ENCODE measurements at places on chromosomes 1 and 21.
A peak's percentile ranks its signal among the peaks of the same experiment; 100 is the strongest.

DNA sequence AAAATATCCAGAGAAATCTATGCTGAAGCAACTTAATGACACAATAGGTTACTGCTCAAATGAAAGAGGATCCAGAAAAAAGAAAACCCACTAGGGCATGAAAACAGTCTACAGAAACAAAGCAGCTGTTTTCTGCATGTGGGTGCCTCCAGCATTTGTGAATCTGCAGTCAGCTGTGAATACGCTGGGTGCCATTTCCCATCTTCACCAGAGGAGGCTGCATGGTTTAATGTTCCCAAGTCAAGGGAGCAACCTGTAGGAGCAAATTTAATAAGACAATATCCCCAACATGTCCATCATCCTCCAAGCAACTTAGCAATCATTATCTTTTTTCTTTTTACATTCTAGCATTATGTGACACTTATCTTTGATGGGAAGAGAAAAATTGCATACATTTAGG, 396.6 kb downstream of the BRINP2 start:
- DNase-seq = peak; percentile 9

DNA sequence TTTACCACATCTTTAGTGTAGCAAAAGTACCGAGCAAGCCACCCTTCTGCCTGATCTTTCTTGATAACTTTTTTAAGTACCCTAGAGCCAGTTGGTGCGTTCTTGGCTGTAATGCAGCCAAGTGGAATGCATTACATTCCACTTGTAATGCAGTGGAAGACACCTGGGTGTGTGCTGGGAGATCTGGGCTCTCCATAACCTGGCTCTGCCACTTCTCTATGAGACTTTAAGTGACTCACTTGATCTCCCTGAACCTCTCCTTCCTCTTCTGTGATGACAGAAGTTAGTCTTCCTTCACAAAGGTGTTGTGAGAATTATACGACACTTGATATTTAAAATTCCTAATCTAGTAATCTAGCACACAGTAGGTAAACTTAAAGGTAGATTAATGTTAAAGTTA, 35.3 kb upstream of the NFIA start:
- no peak for DNase-seq

- no peak for DNase-seq
Observed at GRCh38 chr1:15820478-15820877, 13.0 kb upstream of the UQCRHL start.

- peak; percentile 49 for DNase-seq
Observed at GRCh38 chr1:80509965-80510522, 1290.7 kb upstream of the ADGRL2 start.

DNA sequence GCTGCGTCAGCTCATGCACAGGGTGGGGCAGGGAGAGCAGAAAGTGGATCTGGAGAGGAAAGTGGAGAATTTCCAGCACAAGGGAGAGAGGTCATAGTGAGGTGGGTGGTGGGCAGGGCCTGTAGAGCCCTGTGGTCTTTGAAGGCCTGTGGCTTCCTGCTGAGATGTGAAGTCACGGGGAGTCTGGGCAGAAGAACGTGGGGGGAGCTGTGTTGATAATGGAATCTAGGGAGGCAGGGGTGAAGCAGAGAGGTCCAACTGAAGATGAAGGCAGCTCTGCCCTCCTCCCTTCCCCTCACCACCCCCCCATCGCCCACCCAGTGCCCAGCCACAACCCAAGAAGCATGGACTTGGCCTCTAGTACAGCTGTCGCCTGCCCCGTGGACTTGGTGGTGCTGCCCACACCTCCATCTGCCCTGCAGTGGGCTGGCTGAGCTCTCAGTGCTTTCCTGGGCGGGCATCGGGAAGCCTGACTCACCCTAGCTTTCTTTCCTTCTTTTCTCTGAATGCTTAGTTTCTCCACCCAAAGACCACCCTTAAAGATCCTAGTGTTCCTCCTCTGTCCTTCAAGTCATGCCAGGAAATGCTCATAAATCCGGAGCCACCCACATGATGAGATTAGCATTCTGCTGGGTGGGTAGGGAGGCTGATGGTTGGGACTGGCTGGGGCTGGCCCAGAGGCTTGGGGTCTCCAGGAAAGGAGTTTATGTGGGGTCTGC, 186.1 kb downstream of the TRABD2B start:
- no peak for DNase-seq

DNA sequence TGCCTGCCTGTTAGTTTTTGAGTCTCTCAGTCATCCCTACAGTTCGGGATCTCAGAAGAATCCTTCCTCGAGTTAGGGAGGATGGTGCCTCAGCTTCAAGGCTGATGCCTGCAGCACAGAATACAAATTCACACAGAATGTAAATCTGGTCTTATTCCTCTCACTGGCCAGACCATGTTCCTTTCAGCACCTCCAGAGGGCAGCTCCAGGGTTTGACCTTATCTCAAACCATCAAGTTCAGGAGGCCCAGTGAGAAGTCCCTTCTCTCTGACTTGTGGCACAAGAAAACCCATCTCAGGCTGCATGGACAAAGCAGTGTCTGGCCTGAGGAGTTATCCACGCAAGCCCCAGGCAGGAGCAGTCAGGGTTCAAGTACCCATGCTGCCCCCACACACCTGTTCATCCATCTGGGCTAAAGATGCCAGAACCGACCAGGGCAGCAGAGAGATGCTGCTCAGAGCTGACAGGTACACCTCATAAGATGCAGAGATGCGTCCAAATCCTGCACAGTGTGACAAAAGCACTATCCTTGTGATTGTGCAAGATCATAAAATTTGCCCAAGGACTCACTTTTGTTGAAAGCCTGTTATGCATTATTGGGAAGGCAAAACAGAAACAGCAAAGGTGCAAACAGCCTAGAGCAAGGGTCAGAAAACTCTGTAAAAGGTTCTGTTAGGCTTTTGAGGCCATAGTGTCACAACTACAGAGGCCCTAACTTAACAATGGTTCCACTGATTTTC, 49.8 kb downstream of the BCAR3 start:
- DNase-seq = no peak

DNA sequence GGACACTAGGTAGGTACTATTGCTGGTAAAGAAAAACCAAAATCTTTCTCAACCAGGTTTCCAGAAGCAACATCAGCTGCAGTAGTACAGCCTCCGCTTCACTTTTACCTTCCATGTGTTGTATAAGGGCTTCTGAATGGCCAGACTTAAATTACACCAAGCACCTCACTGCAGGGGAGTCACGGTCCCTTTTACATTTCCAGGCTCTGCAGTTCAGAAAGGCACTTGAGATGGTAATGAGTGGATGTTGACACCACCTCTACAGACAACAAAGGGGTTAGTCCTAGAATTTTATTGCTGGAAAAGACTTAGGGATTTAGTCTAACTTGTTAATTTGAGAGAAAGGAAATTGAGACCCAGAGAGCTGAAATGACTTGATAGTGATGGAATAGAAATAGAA, 12.0 kb upstream of the DUSP12 start:
- peak; percentile 90 for DNase-seq

- no peak for DNase-seq
Observed at GRCh38 chr1:42941640-42942330, 16.9 kb downstream of the SLC2A1 start.

GRCh38 chr1:172277275-172277674, 143.2 kb upstream of the C1orf105 start:
- DNase-seq = no peak

DNA sequence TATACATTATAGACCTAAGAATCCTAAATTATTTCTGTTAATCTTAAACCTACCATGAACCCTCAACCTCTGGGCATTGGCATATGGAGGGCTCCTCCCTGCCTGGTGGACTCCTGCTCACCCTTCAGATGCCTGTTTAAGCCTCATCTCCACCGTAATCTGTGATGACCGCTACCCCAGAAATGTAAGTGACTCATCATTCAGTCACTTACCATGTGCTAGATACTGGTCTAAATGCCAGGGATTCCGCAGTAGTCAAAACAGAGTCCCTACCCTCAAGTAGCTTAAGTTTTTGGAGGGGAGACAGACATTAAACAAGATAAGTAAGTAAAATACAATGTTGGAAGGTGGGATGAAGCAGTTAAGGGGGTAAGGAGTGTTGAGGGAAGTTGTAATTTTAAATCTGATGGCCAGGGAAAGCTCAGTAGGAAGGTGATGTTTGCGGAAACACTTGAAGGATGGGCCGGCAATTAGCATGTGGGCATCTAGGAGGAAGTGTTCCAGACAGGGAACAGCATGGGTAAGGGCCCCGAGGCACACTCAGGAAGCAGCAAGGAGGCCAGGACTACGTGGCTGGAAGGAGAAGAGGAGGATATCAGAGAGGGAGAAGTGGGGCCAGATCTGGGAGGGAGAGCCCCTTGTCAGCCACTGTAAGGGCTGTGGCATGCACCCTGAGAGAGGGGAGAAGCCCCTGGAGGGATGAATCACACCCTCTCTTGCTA, 141.7 kb upstream of the HOOK1 start:
- no peak for DNase-seq

DNA sequence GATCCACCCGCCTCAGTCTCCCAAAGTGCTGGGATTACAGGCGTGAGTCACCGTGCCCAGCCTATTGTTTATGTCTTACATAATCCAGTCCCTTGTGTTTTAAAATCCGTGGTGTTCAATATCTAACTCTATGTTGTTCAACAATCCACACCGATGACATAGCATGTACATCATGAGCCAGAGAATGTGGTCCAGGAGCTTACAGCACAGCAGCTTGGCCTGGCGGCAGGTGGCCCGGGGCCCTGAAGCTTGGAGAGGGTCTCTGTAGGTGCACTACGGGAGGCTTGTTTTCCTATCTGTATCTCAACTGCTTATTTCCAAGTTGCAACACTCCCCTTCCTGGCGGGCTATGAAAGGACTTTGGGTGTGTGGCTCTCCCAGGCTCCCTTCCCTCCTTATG, 138.4 kb downstream of the ADSS2 start:
- no peak for DNase-seq

- DNase-seq = no peak
Observed at GRCh38 chr1:63116016-63116415, 206.4 kb upstream of the FOXD3 start.

DNA sequence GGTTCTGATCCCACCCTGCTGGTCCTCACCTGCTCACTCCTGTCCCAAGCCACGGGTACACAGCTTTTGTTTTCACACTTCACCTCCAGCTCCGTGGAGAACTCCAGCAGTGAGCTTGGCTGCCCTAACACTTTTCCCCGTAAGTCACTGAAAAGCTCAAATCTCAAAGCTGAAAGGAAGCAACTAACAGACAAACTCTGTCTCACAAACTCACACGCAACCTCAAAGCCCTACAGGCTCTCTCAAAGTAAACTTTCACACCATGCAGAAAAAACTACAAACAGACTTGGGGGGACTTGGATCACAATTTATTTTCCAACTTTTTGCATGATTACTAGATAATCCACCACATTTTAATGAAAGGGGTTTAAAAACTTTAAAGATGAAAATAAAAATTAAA, 88.3 kb downstream of the AK5 start:
- no peak for DNase-seq

GRCh38 chr1:33045814-33046213, 9.1 kb upstream of the AK2 start:
- DNase-seq = no peak

DNA sequence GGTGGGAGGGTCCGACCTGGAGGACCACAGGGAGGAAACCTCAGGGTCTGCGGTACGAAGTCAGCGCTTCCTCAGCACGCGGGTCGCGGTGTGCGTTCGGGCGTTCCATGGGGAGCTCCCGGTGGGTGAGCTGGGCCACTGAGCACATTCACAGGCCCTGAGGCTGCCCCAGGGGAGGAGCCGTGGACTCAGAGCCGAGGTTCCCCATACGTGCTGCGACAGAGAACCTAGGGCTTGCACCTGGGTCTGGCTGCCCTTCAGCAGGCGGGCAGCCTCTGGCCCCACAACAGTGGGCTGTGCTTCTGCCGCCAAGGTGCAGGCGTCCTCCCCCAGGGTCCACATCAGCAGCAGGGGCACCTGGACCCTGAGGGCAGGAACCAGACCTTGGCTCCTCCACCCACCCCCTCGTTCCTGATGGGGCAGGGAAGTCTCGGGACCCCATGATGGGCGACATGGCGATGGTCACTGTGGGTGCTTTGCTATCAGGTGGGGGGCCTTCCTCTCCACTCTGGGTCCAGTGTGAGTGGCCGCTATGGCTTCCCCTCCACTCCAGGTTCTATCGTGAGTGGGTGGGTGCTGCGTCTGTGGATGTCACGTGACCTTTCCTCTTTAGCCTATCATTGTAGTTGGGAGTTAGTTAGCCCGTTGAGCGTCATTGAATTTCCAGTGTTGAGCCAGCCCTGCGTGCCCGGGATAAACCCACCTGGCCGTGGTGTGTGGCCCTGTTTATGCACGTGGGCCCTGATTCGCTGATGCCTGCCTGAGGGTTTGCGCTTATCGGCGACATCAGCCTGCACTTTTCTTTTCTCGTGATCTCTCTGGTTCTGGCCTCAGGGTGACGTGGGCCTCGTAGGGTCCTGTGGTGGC, 27.9 kb downstream of the FTCD start:
- DNase-seq = no peak

DNA sequence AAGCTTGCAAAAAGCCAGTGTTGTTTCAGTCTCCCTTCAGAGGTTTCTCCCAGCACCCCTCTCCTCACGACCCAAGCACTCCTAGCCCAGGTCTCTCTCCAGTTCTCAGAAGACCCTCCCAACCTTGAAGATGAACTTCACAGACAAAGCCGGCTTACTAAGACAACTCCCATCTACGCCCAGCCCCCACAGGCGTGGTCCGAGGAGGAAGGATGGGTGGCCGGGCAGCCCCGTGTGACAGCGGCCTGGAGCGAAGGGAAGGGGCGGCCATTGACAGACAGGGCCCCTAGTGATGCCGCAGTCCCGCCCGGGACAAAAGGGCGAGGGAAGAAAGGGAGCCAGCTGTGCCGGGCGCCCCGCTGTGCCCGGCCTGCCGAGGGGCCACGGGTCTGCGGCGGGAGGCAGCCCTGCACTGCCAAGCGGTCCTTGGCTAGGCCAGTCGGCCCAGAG, 6.9 kb downstream of the PAX7 start:
- no peak for DNase-seq
